ENCODE measurements at places on chromosomes 6 and 20.

DNA sequence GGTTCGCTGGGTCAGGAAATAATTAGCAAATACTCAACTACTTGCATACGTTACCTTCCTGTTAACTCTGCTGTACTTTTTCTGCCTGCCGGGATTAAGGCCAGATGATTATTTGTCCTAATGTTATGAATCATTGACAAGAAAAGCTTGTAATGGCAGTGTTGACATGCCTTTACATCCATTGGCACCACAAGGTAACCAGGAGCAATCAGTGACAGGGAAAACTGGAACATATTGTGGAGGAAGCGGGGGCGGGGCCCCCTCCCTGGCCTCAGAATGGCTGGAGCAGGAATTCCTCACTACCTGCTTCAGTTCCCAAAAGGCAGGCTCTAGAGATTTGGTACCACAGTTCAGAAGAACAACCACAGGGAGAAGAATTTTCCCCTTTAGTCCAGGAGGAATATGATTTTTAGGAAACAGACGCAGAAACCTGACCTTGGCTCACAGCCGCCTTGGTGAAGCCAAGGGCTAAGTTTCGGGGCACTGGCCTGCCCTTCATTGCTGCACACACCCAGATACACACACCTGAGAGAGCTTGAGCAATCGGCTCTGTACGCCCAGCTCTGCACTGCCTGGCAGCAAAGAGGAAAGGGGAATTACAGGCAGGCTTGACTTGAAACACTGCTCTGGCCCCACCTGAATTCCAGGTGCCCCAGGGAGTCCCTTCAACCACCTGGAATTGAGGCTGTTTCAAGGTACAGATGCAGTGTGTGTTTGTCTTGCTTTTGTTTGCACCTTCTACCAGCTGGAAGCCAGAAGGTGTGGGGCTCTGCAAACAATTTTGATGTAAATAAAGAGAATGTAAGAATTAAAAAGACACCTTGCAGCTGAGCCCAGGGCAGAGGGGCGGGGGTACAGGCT, 89.8 kb downstream of the MYB start:
- DNase-seq: no peak

GRCh38 chr6:44002067-44002592, 125.1 kb downstream of the MRPL14 start:
- peak; percentile 61 for DNase-seq

GRCh38 chr6:38589367-38589720, 50.4 kb downstream of the BTBD9 start:
- DNase-seq: no peak

- DNase-seq: no peak
Measured at GRCh38 chr6:20566109-20566508, 31.9 kb downstream of the CDKAL1 start.

DNA sequence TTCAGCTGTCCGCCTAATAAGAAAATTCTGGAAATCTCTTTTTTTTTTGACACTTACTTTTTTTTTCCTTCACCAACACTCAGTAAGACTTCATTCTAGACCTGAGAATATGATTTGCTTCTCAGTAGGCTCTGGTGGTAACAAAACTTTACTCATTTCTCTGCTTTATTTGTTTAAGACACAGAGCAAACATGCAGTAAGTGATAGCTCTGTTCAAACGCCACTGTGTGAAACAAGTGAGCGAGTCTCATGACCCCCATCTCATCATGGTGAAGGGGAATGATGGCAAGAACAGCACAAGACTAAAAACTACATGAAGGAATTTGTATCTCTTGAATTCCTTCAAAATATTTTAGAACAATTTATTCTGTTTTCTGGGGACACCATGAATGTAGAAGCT, 541.6 kb upstream of the POU3F2 start:
- DNase-seq: no peak

GRCh38 chr6:105066836-105067235, 109.9 kb downstream of the LIN28B start:
- DNase-seq: no peak

DNA sequence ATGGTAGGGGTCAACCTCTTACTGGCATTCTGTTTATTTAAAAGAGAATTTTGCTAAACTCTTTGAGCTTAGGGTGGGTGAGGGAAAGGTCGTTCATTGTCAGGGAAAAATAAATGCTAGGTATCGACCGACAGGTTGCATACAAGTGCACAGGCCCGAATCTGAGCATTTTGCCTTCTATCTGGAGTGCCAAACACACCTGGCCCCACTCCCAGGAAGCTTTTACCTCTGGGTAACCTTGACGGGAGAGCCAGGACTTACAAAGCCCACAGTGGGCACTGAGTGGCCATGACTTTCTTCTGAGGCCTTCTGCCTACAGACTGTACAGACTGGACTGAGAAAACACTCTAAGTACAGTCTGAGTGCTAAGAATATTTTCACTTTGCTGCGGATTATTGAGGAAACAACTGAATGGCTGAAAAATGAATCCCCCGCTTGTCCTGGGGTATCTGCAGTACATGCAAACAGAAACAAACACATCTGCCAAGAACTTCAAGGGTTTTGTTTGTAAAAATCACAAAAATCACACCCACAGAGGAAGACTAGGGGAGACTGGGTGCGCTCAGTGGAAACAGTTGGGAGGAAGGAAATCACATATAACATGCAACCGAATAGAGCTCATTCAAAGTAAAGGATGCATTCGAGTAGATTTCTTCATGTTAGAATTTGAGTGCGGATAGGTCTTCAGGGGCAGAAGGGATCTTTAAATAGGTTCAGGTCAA, 152.8 kb downstream of the NFATC2 start:
- DNase-seq: no peak

DNA sequence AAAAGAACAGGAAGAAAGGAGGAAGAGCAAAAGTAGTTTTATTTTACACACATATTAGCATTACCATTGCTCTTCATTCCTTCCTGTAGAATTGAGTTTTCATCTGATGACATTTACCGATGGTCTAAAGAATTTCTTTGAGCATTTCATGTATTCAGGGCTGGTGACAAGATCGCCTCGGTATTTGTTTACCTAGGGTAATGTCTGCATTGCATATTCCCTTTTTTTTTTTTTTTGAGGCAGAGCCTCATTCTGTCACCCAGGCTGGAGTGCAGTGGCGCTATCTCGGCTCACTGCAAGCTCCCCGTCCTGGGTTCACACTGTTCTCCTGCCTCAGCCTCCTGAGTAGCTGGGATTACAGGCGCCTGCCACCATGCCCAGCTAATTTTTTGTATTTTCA, 19.3 kb downstream of the RAB22A start:
- no peak for DNase-seq

DNA sequence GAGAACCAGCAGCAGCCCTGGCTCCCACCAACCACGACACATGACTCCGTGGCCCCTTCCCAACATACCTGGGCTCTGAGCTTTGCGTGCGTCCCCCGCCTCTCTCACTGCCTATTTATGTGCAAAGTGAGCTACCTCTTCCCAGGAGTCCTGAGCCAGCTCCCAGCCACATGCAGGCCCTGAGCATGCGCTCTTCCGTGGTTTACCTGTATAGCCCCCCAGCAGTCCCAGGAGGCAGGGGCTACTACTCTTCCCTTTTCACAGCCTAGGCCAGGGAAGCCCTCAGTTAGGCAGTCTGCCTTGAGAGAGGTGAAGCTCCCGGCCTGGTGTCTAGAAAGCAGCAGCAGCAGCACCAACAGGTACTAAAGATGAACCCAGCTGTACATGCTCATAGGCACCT, 114.8 kb upstream of the CDYL start:
- no peak for DNase-seq

DNA sequence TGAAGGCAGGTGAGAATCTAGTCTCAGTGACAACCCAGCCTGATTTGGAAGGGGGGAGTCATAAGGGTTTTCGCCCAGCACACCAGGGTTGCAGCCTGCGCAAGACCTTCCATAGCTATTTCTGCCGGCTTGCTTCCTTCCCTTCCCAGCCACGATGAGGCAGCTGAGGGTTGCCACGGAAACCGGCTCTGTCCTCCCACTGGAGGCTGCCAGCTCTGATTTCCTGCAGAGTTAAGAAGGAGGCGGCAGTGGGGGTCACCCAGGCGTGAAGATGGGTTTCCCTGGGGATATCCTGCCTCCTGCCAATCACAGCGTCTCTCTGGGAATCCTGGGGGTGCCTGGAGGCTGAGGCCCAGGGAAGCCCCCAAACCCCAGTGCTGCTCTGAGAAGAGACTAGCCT, 23.1 kb upstream of the KCNB1 start:
- peak; percentile 53 for DNase-seq

GRCh38 chr6:69696273-69696672, 100.5 kb downstream of the LMBRD1 start:
- no peak for DNase-seq

GRCh38 chr6:144471986-144472385, 186.9 kb downstream of the UTRN start:
- DNase-seq: no peak

- DNase-seq: no peak
Measured at GRCh38 chr6:72651174-72651573, 29.3 kb downstream of the KCNQ5 start.

DNA sequence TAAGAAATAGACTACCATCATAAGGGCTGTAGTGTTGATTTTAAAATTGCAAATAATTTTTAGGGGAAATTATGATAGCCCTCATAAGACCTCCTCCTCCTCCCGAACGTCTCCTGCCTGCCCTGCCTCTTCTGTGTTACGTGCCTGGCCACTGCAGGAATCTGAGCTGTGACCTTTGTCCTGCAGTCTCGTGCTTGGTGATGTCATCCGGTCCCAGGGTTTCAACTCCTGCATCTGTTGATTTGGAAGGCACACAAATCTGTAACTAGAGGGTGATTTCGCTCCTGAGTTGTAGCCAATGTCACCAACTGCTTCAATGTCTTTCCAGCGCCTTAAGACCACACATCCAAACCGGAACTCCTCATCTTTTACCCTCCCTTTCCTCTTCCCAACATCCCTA, 163.2 kb downstream of the AIG1 start:
- DNase-seq: no peak

GRCh38 chr6:79911992-79912391, 35.4 kb downstream of the ELOVL4 start:
- no peak for DNase-seq

DNA sequence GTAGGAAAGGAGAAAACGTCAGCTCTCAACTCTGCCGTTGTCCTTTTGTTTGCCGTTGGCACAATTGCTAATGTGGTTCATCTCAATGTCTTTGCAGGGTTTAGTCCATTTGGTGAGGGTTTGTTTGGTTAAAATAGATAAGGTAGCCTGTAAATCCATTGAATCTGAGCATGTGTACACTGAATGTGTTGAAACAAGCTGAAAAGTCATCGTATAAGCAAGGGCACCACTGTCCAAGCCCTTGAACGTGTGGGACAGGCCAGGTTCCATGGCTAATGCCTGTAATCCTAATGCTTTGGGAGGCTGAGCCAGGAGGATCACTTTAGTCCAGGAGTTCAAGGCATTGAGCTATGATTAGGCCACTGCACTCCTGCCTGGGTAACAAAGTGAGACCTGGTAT, 224.7 kb upstream of the PLCB4 start:
- no peak for DNase-seq

DNA sequence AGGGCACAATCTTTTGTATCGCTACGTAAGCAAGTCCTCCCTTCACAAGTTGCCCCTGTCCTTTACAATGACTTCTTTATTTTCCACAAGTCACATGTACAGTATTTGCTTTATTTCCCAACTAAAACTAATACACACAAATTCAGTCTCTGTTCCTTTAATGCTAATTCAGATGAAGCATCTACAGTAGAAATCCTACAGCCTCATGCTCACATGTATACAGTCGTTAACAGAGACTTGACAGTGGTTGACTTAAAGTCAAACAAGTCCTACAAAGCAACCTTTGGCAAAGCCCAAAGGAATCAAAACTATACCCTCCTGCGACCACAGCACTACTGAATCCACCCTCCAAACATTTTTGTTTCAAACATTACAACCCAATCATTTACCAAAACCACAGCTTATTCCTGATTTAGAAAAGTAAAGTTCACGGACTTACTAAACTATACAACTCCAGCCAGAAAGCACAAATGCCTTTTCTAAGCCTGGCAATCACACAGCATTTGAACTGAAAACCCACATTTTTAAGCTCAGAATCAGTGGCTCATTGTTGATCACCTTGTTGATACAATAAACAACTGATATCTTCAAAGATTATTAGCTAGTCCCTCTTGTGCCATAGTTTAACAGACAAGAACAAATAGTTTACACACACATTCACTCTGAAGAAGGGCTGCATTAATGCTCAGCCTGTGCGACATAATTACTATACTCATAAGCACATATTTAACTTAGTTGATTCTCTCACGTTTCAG, 70.9 kb upstream of the NHSL1 start:
- no peak for DNase-seq

GRCh38 chr20:37864298-37864697, 38.6 kb upstream of the VSTM2L start:
- DNase-seq: no peak

- no peak for DNase-seq
Measured at GRCh38 chr6:110566346-110567125, 90.1 kb upstream of the SLC22A16 start.

DNA sequence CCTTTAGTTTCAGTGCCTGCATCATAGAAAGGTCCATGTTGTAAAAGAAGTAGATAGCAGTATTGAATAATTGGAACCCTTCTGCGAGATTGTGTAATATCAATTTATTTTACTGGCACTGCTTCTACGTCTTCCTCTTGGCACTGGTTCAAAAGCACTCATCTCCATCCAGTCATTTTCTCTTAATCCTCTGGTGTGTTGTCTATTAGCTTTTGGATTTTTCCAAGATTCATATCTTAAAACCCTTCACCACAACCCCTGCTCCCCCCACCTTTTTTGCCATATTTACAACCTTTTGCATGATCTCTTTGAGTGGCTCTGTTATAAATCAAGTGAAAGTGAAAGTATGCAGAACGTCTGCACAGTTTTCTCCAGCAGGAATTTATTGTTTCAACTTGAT, 76.6 kb upstream of the HSF2 start:
- peak; percentile 3 for DNase-seq

GRCh38 chr20:316316-317068, 8.9 kb upstream of the SOX12 start:
- DNase-seq: no peak

- DNase-seq: peak; percentile 40
Measured at GRCh38 chr20:38355161-38356012, 9.1 kb downstream of the LBP start.

DNA sequence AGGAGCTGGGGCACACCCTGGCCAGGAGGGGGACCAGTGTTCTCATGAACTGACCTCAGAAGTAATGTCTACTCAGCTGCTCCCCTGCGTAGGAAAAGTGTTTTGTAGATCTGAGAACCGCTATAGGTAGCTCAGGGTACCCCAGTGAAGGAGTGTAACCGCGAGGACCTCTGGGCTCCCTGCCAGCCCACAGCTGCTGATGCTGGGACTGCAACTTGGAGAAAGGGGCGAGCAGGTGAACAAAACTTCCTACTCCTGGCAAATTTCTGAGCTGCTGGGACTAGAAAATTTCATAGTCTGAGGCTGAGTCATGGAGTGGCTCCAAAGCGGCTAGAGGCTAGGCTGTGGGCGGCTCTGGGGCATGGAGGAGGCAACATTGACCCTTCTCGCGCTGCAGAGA, 51.9 kb downstream of the PYGB start:
- no peak for DNase-seq

DNA sequence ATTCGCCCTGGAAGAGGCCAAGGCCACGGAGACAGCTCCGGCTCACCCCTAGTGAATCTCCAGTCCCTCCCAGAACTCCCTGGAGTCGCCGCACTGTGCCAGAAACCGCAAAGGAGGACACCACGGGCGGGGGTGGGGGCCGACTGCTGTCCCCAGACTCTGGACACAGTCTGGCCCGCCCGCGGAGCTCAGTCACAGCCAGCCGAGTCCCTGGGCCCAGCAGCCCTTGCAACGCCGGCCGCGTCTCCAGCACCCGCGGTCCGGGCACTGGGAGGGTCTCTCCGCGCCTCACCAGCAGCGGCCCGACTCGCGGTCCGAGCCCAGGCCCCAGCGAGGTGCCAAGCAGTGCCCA, 518 bp downstream of the PEX6 start:
- peak; percentile 35 for DNase-seq

GRCh38 chr6:116556065-116556464, 2.5 kb downstream of the CALHM4 start:
- DNase-seq: no peak
